ENCODE measurements at places on chromosomes 3 and 15. TPM values are rescaled to one million over a fixed set of nuclear protein-coding genes. Genes with fewer than 3 reads are reported as not detected.

Gene CLRN1
- not detected for total RNA-seq

Gene SLC2A2
- 0.59 TPM for total RNA-seq

Gene CHRNB4
- total RNA-seq: not detected

GRCh38 chr3:11283139-11283475, 10.9 kb downstream of the ATG7 start:
- DNase-seq: no peak

GRCh38 chr3:150898046-150898754, 7.0 kb downstream of the MINDY4B start:
- DNase-seq: no peak

GRCh38 chr3:61300006-61300380, 48.7 kb upstream of the FHIT start:
- no peak for DNase-seq

- DNase-seq: peak; percentile 89
Observed at GRCh38 chr15:43776718-43777266, at the start of gene ELL3. TSS of gene ELL3 (minus strand) at chr15:43776966. CDS start at chr15:43776901, 65 bp downstream.

DNA sequence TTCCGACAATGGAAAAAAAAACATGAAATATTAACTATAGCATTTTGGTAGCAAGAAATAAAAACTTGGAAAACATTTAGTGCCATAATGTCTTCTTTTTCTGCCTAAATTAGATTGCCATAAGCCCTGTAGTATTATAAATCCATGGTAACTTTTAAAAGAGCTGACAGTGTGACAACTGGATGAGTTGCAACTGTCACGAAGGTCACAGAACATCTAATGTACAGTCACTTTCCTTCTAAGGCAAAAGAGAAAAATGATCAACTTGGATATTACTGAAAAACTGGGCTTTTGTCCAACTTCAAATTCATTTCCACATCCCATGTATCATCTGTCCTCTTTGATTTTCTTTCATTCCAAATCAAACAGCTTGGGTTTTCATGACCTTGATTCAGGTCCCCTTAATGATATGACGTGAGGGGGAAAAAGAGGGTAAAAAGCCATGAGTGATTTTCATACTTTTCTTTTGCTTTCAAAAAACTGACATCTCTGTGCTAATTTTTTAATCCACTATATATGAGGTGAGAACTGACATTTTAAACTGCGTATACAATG, 602 bp downstream of the CPB1 start:
- no peak for DNase-seq

DNA sequence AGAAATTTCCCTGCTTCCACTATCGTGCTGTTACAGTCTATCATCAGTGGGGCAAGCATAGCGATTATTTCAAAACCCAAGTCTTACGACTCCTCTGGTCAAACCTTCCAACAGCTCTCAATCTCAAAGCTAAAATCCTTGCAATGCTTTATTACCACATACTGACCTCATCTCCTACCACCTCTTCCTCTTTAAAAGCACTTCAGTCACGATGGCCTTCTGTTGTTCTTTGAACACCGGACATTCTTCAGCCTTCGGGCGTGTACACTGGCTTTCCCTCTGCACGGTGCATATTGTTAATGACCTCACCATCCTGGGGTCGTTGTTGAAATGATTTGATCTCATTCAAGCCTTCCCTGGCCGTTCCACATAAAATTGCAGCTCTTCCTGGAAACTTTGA, 31.1 kb downstream of the MAGEL2 start:
- DNase-seq: no peak
